ENCODE measurements at places on chromosomes 6 and 20. TPM values are rescaled to one million over a fixed set of nuclear protein-coding genes. Genes with fewer than 3 reads are reported as not detected.

GPSM3 gene
- 58.7 TPM for total RNA-seq

CLVS2 gene
- under 0.01 TPM for total RNA-seq

LAMP5 gene
- under 0.01 TPM for total RNA-seq

HLA-G gene
- total RNA-seq, result not detected

XKR7 gene
- total RNA-seq, result under 0.01 TPM

BPIFB1 gene
- total RNA-seq, result not detected

LPIN3 gene
- 0.27 TPM for total RNA-seq

TMC2 gene
- not detected for total RNA-seq

MCHR2 gene
- total RNA-seq, result not detected

OTOR gene
- total RNA-seq, result not detected

GPLD1 gene
- total RNA-seq, result 3.0 TPM

PHACTR1 gene
- 34.2 TPM for total RNA-seq

SLC22A16 gene
- 25.6 TPM for total RNA-seq

FKBP1C gene
- total RNA-seq, result 0.27 TPM

OPRL1 gene
- 10.5 TPM for total RNA-seq

ENPP5 gene
- total RNA-seq, result 1.9 TPM

CAP2 gene
- total RNA-seq, result under 0.01 TPM

HTR1B gene
- 2.2 TPM for total RNA-seq

ASIP gene
- not detected for total RNA-seq

CALHM5 gene
- under 0.01 TPM for total RNA-seq

RPL10A gene
- total RNA-seq, result 3,900 TPM

SPATA25 gene
- total RNA-seq, result 5.9 TPM

SRSF12 gene
- 0.81 TPM for total RNA-seq

KCNG1 gene
- total RNA-seq, result 0.27 TPM

CCN6 gene
- total RNA-seq, result not detected

LY86 gene
- total RNA-seq, result 2.2 TPM

ID4 gene
- 0.27 TPM for total RNA-seq

PGC gene
- total RNA-seq, result not detected

CLIC5 gene
- total RNA-seq, result under 0.01 TPM

DPPA5 gene
- not detected for total RNA-seq

USP49 gene
- total RNA-seq, result 6.2 TPM

CST7 gene
- 18.6 TPM for total RNA-seq

ZC2HC1B gene
- total RNA-seq, result not detected

TMEM244 gene
- not detected for total RNA-seq

UBE3D gene
- total RNA-seq, result 4.3 TPM

Measured in hematopoietic multipotent progenitor cell (in vitro differentiated cells).